ENCODE measurements at places on chromosomes 7 and 10.

DNA sequence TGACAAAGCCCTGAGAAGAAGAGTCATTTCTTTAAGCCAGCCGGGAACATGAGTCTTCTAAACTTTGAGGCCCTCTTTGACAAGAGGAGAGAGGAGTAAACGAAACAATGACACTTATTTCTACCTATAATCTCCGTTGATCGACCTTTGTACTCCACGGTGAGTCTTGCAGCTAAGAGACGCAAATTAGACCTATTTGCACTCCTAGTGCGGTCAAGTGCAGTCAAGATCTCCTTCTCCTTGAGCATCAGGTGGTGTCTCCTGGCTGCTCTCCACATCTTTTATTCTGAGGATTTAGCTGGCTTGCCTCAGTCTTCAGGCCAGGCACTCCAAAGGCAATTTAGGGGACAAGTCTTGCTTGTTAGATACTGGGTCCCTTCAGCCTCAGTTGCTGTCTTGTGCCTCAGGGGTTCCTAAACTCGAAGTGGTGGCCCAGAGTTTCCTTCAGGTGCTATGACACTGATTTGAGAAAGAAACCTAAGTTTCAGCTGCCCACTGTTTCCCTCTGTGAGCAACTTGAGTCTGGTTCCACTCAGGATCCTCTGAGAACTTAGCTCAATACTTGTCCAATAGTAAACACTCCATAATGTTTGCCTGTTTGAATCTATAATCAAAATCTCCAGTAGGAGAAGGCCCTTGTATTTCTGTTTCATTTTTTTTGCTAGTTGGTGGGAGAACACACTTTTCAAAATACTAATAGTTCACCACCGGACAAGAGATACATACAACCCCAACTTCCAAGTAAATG, 312.9 kb downstream of the RNLS start:
- no peak overlapping the region for H3K4me3 ChIP-seq
- no peak for DNase-seq
- H3K4me1 ChIP-seq, result peaks cover 25% of the 10 kb centered on the region
- H3K27ac ChIP-seq, result no peak overlapping the region
- H3K27me3 ChIP-seq, result no peaks in the 10 kb centered on the region

GRCh38 chr10:114859222-114859621, 37.6 kb downstream of the FHIP2A start:
- no peak for DNase-seq
- H3K4me1 ChIP-seq, result no peaks in the 10 kb centered on the region
- peaks cover 33% of the 10 kb centered on the region for H3K36me3 ChIP-seq
- no peak overlapping the region for H3K27ac ChIP-seq
- no peak overlapping the region for H3K4me3 ChIP-seq
- H3K27me3 ChIP-seq, result no peaks in the 10 kb centered on the region

GRCh38 chr7:2735744-2736143, 47.7 kb downstream of the AMZ1 start:
- peaks cover 47% of the 10 kb centered on the region for H3K36me3 ChIP-seq
- peak overlapping the region; percentile 13 for H3K27ac ChIP-seq
- peak; percentile 32 for DNase-seq
- no peak overlapping the region for H3K4me3 ChIP-seq
- peaks cover 26% of the 10 kb centered on the region for H3K4me1 ChIP-seq
- no peaks in the 10 kb centered on the region for H3K27me3 ChIP-seq

DNA sequence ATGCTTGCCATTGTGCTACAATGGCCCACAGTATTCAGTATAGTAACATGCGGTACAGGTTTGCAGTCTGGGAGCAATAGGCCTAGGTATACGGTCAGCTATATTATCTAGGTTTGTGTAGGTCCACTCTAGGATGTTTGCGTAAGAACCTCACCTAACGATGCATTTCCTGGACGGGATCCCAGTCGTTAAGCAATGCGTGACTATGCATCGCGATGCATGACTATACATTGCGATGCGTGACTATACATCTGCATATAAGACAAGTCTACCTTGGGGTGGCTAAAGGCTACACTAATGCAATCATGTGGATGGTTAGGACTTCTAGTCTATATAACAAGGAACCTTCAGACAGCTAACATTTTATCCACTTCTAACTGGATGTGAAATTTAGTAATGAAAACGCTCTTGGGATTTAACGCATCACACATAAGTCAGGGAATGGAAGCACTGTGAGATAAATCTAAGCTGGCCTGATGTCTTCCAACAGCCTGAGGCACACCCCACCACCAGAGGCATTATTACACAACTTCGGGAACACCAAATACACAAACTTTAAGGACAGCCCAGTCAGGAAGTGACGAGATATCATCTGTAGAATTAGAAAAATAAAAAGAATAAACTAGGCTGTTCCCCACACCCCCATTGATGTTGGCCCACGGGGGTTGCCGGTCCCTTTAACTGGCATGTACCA, 9.2 kb downstream of the GNA12 start:
- no peak overlapping the region for H3K27ac ChIP-seq
- peaks cover 25% of the 10 kb centered on the region for H3K4me1 ChIP-seq
- H3K36me3 ChIP-seq, result peaks cover 48% of the 10 kb centered on the region
- H3K27me3 ChIP-seq, result no peaks in the 10 kb centered on the region
- DNase-seq, result no peak

DNA sequence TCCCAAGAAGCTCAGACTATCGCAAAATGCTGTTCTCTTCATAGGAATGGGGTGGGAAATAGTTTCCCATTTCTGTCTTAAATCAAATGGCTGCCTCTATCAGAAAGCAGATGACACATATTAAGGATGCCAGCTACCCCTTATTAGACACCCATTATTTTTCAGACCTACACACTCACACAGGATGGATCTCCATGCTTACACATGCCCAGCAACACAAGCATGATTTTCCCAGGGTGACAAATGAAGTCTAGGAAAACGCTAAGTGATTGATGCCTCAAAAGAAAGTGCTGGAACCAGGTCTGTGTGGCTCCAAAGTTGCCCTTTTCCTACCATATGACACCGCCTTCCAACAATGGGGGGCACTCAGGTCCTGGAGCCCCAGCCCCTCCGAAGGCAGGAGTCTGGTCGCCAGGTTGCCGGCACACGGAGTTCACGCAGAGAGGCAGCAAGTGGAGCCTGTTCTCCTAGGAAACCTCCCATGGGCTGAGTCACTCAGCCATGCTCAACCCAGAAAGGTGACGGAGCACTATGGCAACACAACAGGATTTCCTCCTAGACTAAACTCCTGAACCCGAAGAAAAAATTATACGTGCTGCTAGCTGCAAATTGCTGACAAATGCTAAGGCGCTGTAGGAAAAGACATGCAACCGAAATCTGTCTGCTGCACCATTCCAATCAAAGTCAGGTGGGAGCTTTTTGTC, 19.8 kb downstream of the VOPP1 start:
- peaks cover 75% of the 10 kb centered on the region for H3K4me1 ChIP-seq
- peak overlapping the region; percentile 72 for H3K4me3 ChIP-seq
- no peak for DNase-seq
- peaks cover 12% of the 10 kb centered on the region for H3K36me3 ChIP-seq
- H3K27ac ChIP-seq, result peak overlapping the region; percentile 94

DNA sequence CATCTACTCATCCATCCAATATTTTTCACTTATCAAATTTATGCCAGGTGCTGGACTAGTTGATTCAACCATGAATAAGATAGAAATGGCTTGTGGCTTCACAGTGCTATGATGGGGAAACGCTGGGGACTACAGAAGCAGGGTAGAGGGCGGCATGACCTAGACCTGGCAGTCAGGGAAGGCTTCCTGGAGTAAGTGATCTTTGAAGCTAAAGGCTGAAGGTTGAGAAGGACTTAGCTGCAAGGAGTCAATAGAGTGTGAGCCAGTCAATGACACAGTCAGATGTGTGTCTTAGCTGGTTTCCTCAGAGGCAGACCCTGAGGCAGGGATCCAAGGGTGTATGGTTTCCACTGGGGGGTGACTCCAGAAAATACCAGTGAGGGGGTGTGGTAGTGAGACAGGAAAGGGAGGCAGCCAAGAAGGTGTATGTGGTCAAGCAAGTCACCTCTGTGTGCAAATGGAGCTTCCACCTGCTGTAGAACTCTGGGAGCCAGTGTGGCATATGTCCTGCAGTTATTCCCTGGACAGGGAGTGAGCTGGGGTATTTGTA, 10.3 kb downstream of the PRF1 start:
- peaks cover 16% of the 10 kb centered on the region for H3K4me1 ChIP-seq
- H3K27me3 ChIP-seq, result peaks cover 8% of the 10 kb centered on the region
- H3K4me3 ChIP-seq, result no peak overlapping the region

DNA sequence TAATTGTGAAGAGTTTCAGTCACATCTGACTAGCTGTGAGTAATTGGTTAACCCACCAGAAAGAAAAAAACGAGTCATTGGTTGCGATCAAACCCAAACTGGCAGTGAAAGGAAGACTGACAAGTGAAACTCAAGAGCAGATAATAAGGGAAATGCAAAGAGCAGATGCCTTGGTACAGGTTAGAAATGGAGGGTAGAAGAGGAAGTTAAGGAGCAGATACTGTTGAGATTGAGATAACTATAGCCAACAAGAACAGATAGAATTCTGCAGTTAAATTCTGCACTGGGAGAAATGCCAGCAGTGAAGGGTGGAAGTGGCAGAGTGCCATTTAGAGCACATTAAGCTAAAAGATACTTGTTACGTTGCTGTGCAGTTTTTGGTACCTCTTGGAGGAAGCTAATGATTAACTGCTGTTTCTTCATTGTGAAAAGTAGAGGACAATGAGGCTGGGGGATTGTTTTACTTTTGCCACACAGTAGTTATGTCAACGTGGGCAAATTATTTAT, 65.8 kb downstream of the CDK13 start:
- no peak overlapping the region for H3K27ac ChIP-seq
- H3K36me3 ChIP-seq, result peaks cover 17% of the 10 kb centered on the region
- no peaks in the 10 kb centered on the region for H3K4me1 ChIP-seq
- DNase-seq, result no peak
- no peaks in the 10 kb centered on the region for H3K27me3 ChIP-seq
- no peak overlapping the region for H3K4me3 ChIP-seq

DNA sequence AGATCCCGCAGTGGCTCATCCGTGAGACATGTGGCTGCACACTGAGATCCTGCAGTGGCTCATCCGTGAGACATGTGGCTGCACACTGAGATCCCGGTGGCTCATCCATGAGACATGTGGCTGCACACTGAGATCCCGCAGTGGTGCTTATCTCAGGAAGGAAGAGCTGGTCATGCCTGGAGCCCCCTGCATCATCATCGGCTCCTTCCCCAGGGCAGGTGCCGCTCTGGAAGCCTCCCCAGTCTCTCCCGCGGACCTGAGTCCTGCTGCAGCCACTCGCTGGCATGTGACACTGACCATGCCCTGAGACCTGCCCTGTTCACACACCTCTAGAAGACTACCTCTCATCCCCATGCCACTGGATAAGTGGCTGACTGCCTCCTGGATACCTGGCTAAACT, 181.3 kb downstream of the PTPRN2 start:
- H3K36me3 ChIP-seq, result no peaks in the 10 kb centered on the region
- H3K27ac ChIP-seq, result peak overlapping the region; percentile 48
- no peak for DNase-seq
- H3K4me3 ChIP-seq, result peak overlapping the region; percentile 9
- peaks cover 16% of the 10 kb centered on the region for H3K4me1 ChIP-seq
- no peaks in the 10 kb centered on the region for H3K27me3 ChIP-seq

GRCh38 chr7:73900286-73900685, 39.3 kb downstream of the TMEM270 start:
- peaks cover 5% of the 10 kb centered on the region for H3K36me3 ChIP-seq
- peaks cover 4% of the 10 kb centered on the region for H3K4me1 ChIP-seq
- peaks cover 4% of the 10 kb centered on the region for H3K27me3 ChIP-seq
- DNase-seq, result no peak
- H3K4me3 ChIP-seq, result no peak overlapping the region

DNA sequence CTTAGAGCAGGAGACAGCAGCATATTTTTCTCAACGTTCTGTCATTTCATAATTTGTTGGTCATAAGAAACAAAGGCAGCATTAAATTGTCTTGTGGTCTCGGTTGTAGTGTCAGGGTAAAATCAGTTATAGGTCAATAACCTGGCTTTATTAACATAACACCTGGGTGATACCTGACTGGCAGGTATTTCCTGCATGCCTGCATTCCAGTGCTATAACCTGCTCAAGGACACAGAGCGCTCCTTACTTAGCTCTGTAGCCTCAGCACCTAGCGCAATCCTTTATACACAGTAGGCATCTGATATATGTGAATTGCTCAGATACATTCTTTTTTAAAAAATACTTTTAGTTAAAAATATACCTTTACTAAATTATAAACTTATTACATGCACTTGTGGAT, 38.9 kb upstream of the PRKG1 start:
- H3K27me3 ChIP-seq, result no peaks in the 10 kb centered on the region
- peaks cover 8% of the 10 kb centered on the region for H3K4me1 ChIP-seq
- no peaks in the 10 kb centered on the region for H3K36me3 ChIP-seq
- DNase-seq, result no peak
- no peak overlapping the region for H3K27ac ChIP-seq

- DNase-seq, result no peak
- no peak overlapping the region for H3K27ac ChIP-seq
- peaks cover 36% of the 10 kb centered on the region for H3K27me3 ChIP-seq
- peaks cover 28% of the 10 kb centered on the region for H3K4me1 ChIP-seq
- H3K36me3 ChIP-seq, result no peaks in the 10 kb centered on the region
Observed at GRCh38 chr10:110648692-110649346, 4.7 kb downstream of the RBM20 start.

- H3K4me1 ChIP-seq, result peaks cover 36% of the 10 kb centered on the region
- H3K27ac ChIP-seq, result no peak overlapping the region
- no peak overlapping the region for H3K4me3 ChIP-seq
- H3K36me3 ChIP-seq, result peaks cover 9% of the 10 kb centered on the region
Observed at GRCh38 chr10:44955413-44956070, 4.1 kb upstream of the RASSF4 start.

GRCh38 chr7:158093156-158093796, 494.3 kb downstream of the PTPRN2 start:
- no peak overlapping the region for H3K27ac ChIP-seq
- H3K27me3 ChIP-seq, result peaks cover 22% of the 10 kb centered on the region
- DNase-seq, result peak; percentile 24
- no peak overlapping the region for H3K4me3 ChIP-seq
- no peaks in the 10 kb centered on the region for H3K36me3 ChIP-seq

- no peaks in the 10 kb centered on the region for H3K27me3 ChIP-seq
- no peaks in the 10 kb centered on the region for H3K36me3 ChIP-seq
- peak overlapping the region; percentile 56 for H3K27ac ChIP-seq
- no peak for DNase-seq
- H3K4me1 ChIP-seq, result peaks cover 23% of the 10 kb centered on the region
Observed at GRCh38 chr7:51265066-51265907, 51.3 kb downstream of the COBL start.

GRCh38 chr10:129465796-129466702, 992 bp upstream of the MGMT start:
- H3K4me1 ChIP-seq, result peaks cover 9% of the 10 kb centered on the region
- H3K27me3 ChIP-seq, result peaks cover 3% of the 10 kb centered on the region
- H3K27ac ChIP-seq, result no peak overlapping the region
- no peak for DNase-seq
- H3K4me3 ChIP-seq, result peak overlapping the region; percentile 25

DNA sequence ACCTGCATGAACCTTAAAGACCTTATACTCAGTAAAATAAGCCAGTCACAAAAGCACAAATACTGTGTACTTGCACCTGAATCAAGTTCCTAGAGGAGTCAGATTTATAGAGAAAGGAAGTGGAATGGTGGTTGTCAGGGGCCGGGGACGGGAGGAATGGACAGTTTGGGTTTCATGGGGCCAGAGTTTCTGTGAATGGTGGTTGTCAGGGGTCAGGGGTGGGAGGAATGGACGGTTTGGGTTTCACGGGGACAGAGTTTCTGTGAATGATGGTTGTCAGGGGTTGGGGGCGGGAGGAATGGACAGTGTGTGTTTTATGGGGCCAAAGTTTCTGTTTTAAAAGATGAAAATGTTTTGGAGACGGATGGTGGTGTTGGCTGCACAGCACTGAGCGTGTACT, 260.0 kb upstream of the MKI67 start:
- H3K4me3 ChIP-seq, result no peak overlapping the region
- H3K4me1 ChIP-seq, result no peaks in the 10 kb centered on the region
- H3K36me3 ChIP-seq, result no peaks in the 10 kb centered on the region
- H3K27ac ChIP-seq, result no peak overlapping the region

Measured in type B pancreatic cell (in vitro differentiated cells).